ENCODE measurements at places on chromosomes 7 and 10.

DNA sequence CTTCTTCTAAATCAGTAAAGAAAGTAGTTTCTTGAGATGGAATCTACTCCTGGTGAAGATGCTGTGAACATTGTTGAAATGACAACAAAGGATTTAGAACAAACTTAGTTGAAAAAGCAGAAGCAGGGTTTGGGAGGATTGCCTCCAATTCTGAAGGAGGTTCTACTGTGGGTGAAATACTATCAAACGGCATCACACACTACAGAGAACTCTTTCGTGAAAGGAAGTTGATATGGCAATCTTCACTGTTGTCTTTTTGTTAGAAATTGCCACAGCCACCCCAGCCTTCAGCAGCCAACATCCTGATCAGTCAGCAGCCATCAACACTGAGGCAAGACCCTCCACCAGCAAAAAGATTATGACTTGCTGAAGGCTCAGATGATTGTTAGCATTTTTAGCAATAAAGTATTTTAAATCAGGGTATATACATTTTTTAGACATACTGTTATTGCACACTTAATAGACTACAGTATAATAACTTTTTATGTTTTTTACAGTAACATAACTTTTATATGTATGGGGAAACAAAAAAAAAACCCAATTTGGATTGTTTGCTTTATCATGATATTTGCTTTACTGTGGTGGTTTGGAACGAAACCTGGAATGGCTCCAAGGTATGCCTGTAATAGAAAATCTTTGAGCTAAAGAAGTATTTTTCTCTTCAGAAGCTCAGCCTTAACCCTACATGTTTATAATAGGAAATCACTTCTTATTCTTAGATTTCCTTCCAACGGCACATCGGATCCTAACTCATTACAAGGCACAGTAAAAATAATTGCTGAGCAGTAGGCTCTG, 257.3 kb downstream of the LRMDA start:
- DNase-seq = no peak

DNA sequence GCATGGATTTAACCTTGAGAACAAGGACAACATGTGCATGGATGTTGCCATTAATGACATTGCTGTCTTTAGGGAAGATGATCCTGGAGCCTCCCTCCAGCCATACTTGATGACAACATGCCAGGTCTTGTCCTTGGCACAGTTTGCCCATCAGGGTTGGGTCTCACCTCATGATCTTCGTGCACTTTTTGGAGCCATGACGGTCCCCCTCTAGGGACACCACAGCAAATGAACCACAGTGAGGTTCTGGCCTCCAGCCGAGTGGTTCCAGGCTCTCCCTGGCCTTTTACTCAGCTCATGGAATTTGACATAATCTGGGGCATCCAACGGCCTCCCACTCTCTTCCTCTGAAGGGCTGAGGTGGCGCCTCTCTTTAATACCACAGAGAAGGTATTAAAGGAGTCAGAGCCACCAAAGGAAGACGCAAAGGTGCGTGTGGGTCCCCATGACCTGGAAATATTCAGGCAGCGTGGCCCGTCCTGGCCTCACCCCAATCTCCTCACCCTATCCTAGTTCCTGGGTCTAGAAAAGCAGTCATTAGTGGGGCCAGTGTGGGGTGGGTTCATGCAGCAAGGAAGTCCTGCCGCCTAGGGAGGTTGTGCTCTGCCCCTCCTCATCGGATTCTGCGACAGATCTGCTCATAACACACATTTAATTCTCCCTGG, 184.8 kb downstream of the CXCL12 start:
- no peak for DNase-seq

DNA sequence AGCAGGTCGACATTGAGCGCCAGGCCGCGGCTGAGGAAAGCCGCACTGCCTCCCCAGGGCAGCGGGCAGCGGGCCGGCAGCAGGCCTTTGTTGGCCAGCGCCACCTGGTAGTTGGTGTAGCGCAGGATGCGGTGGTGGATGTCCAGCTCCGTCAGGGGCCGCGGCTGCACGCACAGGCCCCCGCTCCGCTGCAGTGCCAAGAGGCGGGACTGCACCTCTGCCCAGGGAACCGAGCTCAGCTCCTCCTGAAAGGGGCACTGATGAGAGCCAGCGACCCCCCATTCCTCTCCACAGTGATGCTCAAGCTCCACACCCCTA, 5.2 kb downstream of the ATG9B start:
- no peak for DNase-seq

- DNase-seq = no peak
Observed at GRCh38 chr10:101609481-101609880, 21.4 kb downstream of the DPCD start.

DNA sequence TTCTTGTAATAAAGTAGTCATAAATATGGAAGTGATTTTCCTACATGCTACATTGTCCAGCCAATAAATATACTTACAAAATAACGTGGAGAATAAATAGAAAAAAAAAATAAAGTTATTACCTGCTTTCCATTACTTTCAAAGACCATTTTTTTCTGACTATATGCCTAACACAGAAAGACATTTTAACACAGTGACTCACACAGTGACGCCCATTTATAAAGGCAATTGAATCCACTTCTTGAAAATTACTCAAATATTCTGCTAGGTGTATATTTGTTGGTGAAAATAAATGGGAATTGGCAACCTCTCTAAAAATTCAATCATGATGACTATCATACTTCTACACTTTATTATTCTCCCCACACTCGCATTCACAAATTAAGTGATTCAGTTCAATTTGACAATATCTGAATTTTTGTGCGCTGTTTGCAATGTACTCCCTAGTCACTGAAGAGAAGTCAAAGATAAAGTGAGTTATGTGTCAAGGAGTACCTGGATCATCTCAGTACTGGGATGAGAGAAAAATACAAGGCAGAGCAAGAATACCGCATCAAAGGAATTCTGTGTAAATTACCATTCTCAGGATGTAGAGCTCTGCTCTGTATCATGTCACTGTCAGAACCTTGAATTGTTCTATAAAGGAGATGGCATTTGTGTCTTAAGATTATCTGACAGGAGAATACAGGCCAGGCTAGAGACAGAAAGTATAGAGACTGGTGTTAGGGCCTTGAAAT, 642.7 kb downstream of the IPMK start:
- no peak for DNase-seq

DNA sequence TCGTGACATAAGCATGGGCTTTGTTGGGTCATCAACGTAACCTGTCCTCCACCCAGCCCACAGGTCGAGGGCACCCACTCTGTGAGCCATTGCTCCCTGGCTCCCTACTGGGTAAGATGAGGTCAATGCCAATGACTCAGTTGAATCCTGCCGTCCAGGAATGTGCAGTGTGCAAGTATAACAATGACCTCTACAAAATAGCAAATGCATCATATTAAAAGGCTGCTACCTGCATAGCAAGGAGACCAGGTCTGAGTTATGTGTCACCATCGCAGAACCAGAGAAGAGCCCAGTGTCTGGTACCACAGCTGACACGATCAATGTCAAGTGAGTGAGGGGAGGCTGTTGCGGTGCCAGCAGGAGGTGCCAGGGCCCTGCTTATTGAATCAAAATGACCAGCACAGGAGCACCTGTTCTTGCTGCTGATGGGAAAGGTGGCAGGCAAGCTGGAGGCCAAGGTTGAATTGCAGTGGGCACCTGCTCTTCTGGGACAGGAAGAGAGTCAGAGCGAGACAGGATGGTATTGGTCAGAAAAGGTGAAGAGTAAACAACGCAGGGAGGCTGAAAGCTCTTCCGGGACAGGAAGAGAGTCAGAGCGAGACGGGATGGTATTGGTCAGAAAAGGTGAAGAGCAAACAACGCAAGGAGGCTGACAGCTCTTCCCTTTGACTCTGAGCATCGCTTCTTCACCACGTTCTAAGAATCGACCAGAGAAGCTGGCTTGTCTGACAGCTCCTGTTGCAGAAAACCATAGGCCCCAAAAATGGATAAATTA, 108.7 kb upstream of the ADAM12 start:
- DNase-seq = no peak

GRCh38 chr10:106175760-106176377, 988.6 kb downstream of the SORCS1 start:
- DNase-seq = no peak

DNA sequence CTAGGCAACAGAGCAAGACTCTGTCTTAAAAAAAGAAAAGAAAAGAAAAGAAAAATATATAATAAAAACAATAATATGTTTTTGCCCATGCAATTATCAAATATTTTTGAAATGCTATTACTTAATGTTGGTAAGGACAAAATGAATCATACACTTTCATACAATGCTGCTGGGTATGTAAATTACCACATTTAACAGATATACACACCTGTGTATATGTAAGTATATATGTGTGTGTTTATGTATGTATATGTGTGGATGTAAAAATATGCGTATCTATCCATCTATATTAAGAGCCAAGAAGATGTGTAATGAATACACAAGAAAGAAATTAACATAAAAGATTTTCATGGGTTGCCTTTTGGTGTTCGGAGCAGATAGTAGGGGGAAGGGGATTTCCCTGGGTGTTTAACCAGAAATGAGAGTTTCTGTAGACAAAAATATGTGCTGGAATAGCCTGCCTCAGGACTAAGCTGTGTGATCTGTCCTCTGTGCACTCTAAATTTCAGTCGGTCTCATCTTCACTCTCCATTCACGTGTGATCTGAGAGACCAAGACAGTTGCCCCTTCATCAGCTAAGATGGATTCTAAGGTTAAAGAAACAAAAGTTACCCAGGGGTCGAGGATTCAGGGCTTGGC, 61.2 kb downstream of the PRKCQ start:
- DNase-seq = no peak

GRCh38 chr7:87517136-87517815, 41.8 kb upstream of the ABCB4 start:
- no peak for DNase-seq

- DNase-seq = no peak
Observed at GRCh38 chr7:24138343-24138742, 145.6 kb upstream of the NPY start.

DNA sequence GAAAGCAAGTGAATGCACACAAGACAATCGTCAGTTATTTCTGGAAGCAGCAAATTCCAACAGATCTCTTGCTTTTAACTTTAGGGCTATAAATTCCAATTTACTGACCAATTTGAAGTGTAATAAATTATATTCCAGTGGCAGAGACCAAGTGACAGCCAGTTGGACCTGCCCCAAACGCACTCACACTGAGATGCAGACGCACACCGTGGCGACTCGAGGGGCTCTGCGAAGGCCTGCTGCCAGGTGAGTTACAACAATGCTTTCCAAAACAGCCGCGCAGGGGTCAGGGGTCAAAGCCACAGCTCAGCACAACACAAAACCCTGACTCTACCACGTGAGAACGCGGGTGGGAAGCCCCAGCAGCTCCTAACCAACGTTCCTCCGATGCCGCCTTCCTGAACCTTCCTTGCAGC, 97.4 kb downstream of the ZRANB1 start:
- DNase-seq = no peak

GRCh38 chr7:67022511-67022910, 25.9 kb downstream of the TYW1 start:
- DNase-seq = no peak

- DNase-seq = no peak
Observed at GRCh38 chr10:78712147-78712546, 356.6 kb upstream of the ZMIZ1 start.

DNA sequence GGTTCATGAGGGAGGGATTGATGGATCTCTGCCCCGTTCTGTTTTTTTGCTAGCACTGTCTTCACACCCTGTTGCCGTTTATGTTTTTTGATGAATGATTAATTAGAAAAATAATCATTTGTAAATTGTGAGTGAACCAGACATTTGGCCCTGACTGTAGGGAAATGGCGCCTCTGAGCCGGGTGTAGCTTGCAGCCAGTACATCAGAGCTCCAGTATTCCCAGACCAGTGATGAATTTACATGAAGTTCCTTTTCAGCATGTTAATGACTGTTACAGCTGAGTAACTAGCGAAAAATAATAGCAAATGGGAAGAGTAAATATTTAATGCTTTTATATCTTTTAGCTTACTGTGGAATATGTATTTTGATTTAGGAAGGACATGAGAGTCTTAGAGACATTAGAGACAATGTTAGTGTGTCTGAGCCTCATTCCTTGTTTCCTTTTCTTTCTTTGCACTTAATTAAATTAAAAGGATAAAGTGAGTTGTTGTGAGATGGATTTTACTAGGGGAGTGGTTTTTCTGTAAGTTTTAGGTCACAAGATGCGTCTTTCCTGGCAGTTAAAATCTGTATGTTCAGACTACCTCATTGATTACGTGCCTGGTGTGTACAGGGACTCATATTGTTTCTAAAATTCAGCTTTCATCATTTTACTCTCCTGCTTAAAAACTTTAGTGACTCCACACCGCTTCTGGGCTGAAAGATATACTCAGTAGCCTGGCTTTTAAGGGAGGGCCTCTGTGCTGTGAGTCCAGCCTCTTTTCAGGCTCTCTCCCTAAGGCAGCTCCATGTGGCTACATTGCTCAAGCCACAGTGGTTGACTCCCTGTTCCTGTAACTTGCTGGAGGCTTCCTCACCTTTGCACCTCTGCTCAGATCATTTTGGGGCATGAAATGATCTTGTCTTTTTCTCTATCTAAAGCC, 86.4 kb downstream of the AUTS2 start:
- DNase-seq = no peak

DNA sequence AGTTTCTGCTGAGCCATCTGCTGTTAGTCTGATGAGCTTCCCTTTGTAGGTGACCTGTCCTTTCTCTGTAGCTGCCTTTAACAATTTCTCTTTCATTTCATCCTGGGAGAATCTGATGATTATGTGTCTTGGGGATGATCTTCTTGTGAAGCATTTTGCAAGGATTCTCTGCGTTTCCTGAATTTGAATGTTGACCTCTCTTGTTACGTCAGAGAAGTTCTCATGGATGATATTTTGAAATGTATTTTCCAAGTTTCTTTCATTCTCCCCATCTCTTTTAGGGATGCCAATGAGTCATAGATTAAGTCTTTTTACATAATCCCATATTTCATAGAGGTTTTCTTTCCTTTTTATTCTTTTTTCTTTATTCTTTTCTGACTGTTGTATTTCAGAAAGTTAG, 184.2 kb upstream of the BET1 start:
- DNase-seq = no peak

- DNase-seq = no peak
Observed at GRCh38 chr7:137681657-137682562, 164.9 kb downstream of the DGKI start.

DNA sequence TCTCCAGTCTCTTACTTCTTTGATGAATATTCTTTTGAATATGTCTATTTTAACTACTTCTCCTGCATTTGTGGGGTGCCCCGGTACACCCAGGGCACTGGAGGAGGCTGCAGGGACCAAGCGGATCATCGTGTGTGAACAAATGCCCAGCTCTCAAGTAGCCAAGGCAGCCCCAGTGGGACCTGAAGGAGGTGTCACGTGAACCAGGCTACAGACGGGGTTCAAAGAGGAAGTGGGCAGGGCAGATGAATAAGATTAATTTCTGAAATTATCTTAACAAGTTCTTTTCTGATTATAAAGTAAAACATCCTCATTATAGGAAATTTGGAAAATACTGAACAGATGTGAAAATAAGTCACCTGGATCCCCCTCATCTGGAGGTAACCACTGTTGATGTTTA, 78.4 kb upstream of the DUSP5 start:
- no peak for DNase-seq
